ENCODE measurements at places on chromosomes 7 and 10.

DNA sequence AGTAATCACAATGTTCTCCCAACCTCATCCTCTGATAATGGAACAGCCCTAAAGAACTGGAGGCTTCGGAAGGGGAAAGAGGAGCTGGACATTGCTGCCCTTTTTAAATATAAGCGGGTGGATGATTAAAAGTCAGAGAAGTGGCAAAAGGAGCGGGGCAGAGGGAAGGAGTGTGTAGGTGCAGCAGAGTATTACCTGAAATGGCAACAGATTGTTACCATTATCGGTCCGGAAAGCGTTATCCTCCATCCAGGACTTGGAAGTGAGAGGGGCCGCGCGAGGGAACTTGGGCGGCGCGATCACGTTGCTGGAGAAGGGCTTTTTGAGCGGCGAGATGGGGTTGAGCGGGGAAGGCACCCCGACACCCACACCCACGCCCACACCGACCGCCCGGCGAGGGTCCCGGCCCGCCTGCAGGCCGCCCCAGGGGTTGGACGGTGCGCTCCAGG is 51.7 kb downstream of the CPEB3 start:
- DNase-seq: no peak

DNA sequence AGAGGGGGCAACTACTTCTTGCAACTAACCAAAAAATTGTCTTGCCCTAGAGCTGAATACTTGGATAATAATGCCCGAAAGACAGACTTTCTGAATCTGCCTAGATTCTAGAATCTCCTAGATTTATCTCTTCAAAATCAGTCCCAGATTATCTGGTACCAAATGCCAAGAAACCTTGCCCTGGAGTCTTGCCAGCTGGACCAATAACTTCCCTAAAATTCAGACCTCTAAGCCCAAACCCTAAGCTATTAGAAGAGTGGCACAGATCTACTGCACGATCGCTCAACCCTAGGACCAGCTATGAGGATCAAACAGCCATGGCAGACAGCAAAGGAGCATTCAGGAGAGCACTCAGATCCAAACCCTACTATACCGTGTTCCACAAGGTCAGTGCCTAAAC is 45.0 kb downstream of the ARMH3 start:
- DNase-seq: peak; percentile 12

- DNase-seq: no peak
These were observed 149.2 kb upstream of the PDE1C start for GRCh38 chr7:32219416-32219815.

GRCh38 chr10:48474765-48475365 is 130.0 kb downstream of the ARHGAP22 start:
- DNase-seq: peak; percentile 59

DNA sequence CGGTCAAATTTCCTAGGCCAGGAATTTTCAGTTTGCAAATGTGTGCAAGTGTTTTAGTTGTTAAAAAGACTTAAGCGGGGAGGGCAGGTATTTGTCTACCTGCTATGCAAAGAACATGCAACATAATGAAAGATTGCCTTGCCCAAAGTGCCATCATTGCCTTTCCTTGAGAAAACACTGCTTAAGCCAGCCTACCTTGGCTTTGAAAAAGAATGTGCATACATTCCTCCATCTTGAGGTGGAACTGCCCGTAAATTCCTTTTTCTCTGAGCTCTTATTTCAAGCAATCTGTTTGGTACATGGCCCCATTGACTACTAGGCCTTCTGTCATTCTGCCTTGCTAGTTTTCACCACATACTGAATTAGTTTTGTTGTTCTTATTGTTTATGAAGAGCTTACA is 29.3 kb downstream of the BZW2 start:
- no peak for DNase-seq

GRCh38 chr10:785861-786214 is 96.4 kb upstream of the DIP2C start:
- no peak for DNase-seq

- no peak for DNase-seq
These were observed 58.4 kb downstream of the VOPP1 start for GRCh38 chr7:55513868-55514267.

- no peak for DNase-seq
These were observed 219.8 kb upstream of the GLI3 start for GRCh38 chr7:42456756-42457276.

GRCh38 chr10:72875250-72876055 is 18.1 kb upstream of the OIT3 start:
- peak; percentile 17 for DNase-seq

GRCh38 chr10:125161707-125162119 is 1.4 kb upstream of the CTBP2 start:
- no peak for DNase-seq

GRCh38 chr7:128161466-128162125 is 79.5 kb upstream of the LEP start:
- DNase-seq: no peak

DNA sequence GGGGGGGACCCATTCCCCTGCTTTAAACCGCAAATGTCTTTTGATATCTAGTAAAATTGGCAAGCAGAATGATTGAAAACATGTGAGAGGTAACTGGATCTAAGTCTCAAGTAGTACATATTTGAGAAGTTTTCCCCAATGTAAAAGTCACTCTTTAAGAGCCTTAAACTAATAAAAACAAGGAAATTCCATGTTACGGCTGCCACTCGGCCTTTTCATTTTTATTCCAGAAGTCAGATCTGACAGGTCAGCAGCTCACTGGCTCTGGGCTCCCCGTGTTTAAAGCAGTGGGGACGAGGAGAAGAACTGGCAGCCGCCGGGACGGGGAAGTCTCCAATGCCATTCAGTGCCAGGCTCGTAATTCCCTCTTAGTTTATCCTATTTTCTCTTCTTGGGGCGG is 80.7 kb downstream of the CUX1 start:
- no peak for DNase-seq

GRCh38 chr7:11505471-11505985 is 326.5 kb downstream of the THSD7A start:
- no peak for DNase-seq

- DNase-seq: peak; percentile 45
These were observed 24.2 kb downstream of the ITIH5 start for GRCh38 chr10:7642491-7643011.

DNA sequence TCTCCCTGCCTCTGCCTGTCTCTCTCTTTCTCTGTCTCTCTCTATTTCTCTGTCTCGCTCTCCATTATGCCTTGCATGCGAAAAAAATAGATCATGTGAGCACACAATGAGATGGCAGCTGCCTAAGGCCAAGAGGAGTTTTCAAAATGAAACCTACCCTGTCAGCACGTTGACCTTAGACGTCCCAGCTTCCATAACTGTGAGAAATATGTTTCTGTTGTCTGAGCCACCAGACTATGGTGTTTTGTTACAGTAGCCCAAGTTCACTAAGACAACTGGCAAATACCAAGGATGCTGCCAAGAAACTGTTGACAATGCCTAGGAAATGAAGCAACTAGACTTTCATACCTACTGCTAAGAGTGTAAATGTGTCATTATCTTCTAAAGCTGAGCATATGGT is 70.6 kb upstream of the PLXDC2 start:
- DNase-seq: no peak

DNA sequence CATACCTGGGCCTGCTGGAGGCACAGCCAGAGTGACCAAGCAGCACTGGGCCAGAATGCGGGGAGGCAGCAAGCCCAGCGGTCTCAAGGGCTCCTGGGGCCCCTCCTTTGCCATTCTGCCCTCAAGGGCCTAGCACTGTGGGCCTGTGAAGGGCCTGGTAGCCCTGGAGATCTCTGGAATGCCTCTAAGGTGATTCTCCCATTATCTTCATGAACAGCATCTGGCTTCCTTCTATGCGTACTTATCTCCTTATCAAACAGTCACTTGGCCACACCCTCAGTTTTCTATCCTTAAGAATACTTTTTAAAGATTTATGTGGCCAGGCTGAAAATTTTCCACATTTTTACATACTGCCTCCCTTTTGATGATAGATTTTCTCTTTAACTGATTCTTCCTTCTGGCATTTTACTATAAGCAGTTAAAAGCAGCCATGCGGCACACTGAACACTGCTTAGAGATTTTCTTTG is 67.5 kb upstream of the CCNY start:
- DNase-seq: no peak

DNA sequence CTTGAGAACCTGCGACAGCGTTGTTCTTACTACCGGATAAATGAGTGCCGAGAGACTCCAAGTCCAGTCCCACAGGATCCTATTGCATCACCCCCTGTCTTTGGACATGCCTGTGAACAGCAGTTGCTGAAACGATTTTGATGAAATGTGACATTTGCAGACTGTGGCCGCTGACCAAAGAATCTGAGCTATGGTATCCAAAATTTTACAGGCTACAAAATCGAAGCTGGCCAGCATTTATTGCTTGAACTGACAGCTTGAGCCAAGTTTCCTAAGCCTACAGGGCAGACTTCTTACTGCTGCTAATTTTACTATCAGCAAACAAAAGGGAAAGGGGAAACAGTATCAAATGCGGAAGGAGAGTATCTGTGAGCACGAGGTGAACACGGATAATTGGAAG is 12.1 kb upstream of the NPVF start:
- no peak for DNase-seq

DNA sequence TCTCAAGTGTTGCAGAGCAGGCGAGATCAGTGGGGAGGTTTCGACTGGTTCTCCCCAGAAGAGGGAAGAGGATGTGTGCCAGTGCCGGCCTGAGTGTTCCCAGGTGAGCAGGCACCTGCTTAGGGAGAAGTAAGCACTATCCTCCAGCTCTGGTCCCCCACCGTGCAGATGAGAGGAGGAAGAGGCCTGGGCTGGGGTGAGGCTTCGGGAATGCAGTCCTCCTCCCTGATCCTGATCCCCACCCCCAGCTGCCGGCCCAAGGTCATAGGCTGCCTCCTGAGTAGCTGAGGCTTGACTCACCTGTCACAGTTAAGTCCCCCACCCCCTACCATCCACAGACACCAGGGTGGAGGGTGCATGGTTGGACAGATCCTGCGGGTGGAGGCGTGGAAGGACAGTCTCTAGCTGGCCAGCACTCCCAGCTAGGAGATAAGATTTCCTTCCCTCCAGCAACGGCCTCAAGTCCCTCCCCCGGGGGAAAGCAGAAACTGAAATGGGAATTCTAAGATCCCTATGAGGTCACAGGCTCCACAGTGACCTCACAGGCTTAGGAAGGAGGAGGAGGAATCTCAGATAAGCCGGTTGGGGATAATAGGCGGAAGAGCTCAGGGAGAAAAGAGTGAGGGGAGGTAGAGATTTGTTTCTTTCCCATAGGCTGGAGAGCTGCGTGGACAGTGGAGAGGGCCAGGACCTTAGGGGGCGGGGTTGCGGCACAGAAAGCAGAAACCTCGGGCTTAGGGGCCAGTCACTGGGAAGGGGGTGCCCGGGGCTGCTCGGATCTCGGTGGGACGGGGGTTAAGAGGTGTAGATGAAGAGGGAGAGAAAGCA is 1.0 kb downstream of the LRCH4 start:
- no peak for DNase-seq

GRCh38 chr7:95594185-95594584 is 2.1 kb downstream of the PDK4 start:
- DNase-seq: no peak

- DNase-seq: no peak
These were observed 133.7 kb upstream of the RSU1 start for GRCh38 chr10:16950656-16951601.

DNA sequence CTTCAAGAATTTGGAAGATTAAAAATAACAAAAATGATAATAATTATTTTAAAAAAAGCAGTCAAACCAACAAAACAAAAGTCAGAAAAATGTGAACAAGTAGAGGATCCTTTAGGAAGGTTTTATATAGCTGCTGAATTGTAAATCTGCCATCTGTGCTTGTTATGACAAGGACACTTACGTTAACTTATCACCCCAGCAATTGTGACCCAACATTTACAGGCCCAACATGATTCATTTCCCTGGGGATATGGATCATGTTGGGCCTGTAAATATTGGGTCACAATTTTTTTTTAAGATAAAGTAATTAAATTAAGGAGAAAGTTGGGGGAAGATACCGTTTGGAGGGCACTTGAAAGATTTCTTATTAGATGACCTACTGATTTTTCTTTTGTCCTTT is 261.4 kb upstream of the HABP2 start:
- DNase-seq: peak; percentile 10

GRCh38 chr7:80488406-80488805 is 23.5 kb downstream of the GNAT3 start:
- DNase-seq: no peak

- no peak for DNase-seq
These were observed 139.6 kb upstream of the GDF10 start for GRCh38 chr10:47160261-47160908.

- no peak for DNase-seq
These were observed 162.2 kb upstream of the SLC25A13 start for GRCh38 chr7:96484091-96484490.

- DNase-seq: no peak
These were observed 122.9 kb upstream of the BET1 start for GRCh38 chr7:94127026-94127425.

DNA sequence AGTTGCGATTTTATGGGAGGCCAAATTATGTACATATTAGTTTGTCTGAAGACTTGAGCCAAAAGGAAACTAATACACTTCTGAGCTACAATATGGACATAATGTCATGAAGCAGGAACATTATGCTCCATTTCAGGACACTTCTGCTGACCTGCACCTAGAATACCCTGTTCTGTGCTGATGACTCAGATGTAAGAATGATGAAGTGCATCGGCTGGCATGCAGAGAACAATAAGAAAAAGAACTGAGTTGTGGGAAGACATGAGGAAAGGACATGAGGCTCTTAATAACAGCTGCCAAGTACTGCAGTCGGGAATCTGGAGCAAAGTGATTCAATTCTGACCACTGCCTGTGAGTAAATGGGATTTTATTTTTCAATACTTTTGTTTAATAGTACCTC is 192.9 kb upstream of the VSTM2A start:
- DNase-seq: no peak

DNA sequence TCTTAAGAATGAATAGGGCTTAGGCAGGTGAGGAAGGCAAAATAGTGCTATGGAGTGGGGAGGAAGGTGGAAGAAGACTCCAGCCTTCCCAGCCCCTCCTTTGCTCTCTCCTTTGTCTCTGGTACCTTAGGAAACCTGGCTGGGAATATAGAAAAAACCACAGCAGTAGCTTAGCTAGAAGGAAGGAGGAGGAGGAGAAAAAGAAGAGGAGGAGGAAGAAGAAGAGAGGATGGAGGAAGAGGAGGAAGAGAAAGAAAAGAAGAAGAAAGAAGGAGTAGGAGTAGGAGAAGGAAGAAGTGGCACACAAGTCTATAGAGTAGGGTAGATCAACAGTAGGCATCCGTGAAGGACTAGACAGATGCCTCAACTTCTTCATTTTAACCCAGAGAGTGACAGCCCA is 36.5 kb upstream of the FAM180A start:
- DNase-seq: no peak

- DNase-seq: no peak
These were observed 76.9 kb downstream of the GALNT17 start for GRCh38 chr7:71208881-71209280.

GRCh38 chr10:80924063-80924952 is 386.6 kb downstream of the SH2D4B start:
- DNase-seq: peak; percentile 8

GRCh38 chr7:142357953-142358520 is 100.2 kb upstream of the PRSS58 start:
- DNase-seq: peak; percentile 55

GRCh38 chr7:127765150-127765549 is 113.2 kb downstream of the SND1 start:
- no peak for DNase-seq

GRCh38 chr10:125694883-125695282 is 11.9 kb upstream of the TEX36 start:
- DNase-seq: no peak

GRCh38 chr10:120931999-120932398 is 80.8 kb downstream of the WDR11 start:
- DNase-seq: no peak

Data from MV-4-11 (cell line).